ENCODE measurements at places on chromosomes 13 and 19.

GRCh38 chr19:5628919-5629481, 6.1 kb downstream of the SAFB start:
- no peak for DNase-seq

GRCh38 chr19:16899566-16900075, 10.8 kb downstream of the F2RL3 start:
- DNase-seq = no peak

DNA sequence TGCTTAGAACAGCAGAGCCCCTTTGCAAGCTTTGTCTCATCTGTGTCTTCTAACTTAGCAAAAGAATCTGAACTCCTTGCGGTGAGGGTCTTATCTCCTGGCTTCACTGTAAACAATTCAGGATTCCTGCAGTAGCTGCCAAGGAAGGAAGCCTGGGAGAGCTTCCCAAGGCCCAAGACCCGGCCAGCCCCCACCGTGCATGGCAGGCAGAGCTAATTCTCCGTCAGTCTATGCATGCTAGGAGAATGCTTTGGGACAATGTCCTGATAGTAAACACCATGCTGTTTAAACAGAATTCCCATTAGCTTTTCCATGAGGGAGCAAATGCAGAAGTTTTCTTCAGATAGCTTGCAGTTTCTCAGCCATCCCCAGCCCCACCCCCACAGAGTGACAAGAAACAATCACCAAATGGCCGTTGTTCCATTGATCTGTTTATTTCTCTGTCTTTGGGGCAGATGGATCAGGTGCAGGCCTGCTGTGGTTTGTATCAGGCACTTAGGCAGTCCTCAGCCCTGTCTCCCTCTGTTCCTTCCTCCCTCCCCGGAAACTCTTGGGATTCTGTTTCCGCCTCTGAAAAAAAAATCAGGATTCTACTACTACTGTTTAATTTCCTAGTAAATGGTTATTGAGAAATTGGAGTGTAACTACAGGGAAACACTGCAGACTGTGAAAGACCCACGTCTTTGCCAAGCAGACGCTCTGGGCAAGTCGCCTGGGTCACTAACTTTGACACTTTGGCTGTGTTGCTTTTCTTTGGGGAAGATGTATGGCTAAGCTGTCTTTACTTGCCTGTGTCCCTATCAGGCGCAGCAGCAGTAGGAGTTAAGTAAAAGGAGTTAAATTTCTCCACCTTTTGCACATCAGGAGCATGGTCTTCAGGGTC, 40.7 kb upstream of the SPATA13 start:
- DNase-seq = no peak

DNA sequence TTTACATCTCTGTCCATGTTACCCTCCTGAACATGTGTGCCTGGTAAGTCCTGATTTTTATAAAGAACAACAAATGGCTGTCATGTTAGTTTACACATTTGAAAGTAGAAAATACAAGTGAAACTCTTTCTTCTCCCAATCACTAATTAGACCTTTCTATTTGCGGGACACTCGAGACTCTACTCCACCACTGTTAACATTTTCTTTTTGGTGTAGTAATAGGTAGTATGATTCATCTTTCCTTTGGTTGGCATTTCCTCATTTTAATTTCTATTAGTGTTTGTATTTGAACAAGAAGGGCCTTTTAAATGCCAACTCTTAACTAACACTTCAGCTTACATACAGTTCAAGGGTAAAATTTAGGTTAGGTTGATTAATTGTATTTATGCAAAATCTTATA, 371.1 kb downstream of the PCDH9 start:
- no peak for DNase-seq

DNA sequence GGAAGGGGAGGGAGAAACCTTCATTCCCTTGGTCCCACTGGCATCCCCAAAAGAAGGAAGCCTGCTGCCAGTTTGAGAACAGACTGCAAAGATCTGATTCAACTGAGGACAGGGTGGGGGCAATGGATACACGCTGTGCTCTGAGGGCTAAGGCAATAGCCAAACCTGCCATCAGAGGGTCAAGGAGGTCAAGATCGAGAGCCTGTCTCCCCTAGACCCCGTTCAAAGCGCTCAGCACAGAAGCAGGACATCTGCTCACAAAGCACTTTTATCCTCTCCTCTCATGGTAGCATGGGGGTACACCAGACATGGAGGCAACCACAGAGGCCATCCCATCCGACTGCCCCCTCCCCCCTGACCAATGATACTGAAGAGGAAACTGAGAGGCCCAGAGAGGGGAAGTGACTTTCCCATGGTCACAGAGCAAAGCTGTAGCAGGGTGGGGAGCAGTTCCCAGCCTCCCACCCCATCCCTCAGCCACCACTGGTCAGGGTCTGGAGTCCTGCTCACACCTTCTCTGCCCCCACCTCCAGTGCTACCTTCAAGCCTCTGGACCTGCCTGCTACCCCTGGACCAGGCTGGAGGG, 11.1 kb downstream of the POU2F2 start:
- DNase-seq = no peak

DNA sequence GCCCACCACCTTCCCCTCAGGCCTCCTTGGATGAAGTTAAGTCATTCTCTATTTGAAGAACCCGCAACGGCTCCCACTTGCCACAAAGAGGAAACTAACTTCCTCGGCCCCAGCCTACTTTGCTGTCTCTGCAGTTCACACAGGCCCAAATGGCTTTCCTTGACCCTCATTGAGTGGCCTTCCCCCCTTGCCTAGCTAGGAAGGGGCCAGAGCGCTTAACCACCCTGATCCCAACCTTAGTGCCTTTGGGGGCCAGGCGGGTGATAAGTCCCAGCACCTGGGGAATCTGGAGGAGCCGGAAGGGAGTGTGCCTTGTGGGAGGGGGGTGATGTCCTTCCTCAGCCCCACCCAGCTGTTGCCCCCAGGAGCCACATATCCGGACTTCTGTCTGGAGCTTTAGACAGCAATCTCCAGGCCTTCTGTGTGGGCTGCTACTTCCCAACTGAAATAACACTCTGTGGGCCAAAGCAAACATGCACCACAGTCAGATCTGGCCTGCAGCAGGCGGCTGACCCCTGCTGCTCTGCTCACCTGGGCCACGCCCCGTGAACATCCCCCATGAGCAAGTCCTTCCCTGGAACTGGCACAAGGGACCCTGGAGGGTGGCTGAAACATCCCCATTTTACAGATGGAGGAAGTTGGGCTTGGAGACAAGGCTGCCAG, 10.5 kb downstream of the NECTIN2 start:
- no peak for DNase-seq

DNA sequence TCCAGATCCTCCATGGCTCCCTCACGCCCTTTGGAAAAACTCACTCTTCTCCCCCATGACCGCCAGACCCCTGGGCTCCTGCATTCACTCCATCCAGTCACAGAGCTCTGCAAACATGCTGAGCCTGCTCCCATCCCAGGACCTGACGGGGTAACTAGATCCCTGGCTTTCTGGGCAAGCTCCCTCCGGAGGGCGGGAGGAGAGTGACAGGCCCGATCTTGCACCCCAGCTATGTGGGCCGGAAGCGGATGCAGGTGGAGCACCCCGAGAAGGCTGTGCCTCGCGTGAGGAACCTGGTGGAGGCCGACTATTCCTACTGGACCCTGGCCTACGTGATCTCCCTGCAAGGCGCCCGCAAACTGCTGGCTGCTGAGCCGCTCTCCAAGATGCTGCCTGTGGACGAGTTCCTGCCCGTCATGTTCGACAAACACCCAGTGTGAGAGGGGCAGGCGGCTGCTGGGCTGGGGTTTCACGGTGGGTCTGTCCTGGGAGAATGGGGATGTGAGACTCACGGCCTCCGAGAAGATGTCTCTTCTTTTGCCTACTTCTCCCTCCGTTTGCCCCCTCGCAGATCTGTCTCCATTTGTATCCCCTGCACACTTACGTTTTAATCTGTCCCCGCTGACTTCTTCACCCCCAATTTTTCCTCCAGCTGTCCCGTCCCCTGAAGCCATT, 25.2 kb downstream of the COLGALT1 start:
- no peak for DNase-seq

DNA sequence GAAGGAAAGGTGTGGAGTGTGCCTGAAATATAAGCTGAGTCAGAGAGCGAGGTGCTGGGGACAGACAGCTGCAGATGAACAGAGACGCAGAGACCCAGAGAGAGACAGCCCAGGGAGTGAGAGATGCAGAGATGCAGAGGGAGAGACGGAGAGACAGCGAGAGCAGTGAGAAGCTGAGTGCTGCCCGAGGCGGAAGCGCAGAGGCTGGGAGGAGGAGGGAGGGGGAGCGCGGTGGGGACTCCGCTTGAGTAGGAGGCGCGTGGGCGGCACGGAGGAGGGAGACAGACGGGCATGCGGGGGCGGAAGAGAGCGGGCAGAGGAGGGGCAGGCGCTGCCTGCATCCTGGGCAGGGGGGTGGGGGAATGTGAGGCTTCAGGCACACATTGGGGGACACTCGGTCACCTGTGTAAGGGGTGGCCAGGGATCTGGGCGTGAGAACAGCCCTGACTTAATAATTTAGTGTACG, 25.7 kb downstream of the SLC8A2 start:
- DNase-seq = peak; percentile 50

DNA sequence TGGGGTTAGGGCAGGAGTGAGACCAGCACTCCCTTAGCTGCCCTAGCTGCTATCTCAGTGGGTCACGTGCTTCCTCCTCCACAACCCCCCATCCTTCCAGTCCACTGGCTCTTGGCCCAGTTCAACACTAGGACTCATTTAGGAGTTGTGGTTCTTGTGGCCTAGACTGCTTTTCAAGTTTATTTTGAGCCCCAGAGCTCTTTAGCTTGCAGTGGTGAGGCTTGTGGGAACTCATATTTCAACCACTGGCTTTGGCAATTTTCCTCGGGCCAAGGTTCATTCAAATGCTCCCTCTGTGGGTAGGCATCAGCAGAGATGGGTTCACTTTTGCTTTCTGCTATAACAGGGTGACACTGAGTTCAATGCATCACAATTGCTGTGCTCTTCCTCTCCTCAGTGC, 436.2 kb upstream of the SLITRK5 start:
- DNase-seq = no peak

DNA sequence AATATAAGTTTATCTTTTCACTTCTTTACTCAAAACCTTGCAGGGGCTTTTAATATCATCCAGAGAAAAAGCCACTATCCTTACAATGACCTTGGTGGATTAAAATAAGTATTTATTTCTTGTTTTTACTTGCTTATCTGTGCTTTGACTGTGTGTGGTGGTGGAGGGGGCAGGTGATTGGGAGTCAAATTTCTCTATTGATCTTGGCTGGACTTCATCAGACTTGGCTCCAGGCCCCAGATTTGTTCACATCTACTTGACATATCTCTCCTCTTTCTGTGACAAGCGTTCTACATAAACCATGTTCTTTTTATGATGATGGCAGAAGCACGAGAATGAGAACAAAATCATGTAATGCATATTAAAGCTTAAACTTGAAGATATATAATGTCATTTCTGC, 670.8 kb downstream of the PCDH17 start:
- DNase-seq = no peak

- DNase-seq = no peak
Observed at GRCh38 chr19:15321739-15322138, 10.6 kb downstream of the BRD4 start.

GRCh38 chr19:47489072-47489914, 5.3 kb upstream of the KPTN start:
- no peak for DNase-seq

DNA sequence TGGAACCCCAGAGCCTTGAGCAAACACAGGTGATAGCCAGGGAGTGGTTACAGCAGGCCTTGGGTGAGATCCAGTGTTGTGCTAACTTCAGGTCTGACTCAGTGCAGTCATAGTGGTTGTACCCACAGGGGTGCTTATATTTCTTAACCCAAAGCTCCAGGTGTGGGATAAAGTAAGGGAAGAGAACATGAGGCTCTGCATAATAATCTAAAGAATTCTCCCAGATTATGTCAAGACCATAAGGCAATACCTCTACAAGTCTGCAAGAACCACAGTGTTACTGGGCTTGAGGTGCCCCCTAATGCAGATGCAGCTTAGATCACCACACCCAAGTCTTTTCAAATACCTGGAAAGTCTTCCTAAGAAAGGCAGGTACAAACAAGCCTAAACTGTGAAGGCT, 485.4 kb downstream of the RFC3 start:
- DNase-seq = no peak

Data from CD4-positive, alpha-beta T cell treated with Interleukin-2 at 100 ng/mL for 4 hours (primary cell).